ENCODE measurements at places on chromosomes 6 and 20. TPM values are rescaled to one million over a fixed set of nuclear protein-coding genes. Genes with fewer than 3 reads are reported as not detected.

DNA sequence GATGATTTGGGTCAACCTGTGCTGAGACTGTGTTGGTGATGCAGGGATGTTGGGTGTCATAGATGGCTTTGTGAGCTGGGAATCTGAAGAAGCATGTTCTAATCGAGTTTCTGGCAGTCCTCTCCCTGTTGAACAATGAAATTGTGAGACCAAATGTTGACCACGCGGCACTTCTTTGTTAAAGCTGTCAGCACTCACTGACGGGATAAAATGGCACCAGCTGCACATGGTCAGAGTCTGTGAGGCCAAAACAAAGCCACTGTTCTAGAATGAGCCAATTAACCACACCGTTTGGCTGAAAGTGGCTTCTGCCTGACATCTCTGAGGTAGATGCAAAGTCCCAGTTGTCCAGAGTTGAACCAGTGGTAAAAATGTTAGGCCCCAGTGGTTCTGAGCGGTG, 562.2 kb downstream of the KIF16B start:
- DNase-seq = no peak

DNA sequence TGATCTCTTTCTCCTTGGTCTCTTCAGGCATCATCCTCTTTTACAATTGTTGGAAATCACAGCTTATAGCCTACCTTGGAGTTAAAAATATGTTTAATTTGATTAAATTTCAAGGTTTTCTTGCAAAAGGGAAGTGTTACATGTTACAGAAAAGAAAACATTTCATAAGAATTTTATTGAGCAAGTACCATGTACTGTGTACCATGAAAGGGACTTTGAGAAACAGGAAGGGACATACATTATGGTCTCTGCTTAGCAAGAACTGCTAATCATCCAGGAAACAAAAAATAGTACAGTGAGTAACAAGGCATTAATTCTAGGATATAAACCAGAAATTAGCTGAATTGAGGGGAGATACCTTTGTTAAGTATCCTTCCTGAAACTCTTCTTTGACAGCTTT, 145.3 kb upstream of the SPACA1 start:
- DNase-seq = no peak

GRCh38 chr20:31560746-31561598, 44.1 kb upstream of the ID1 start:
- DNase-seq = peak; percentile 90

PSORS1C2 gene
- not detected for polyA plus RNA-seq
